Esophagus squamous epithelium (tissue), 5 donors: ENCODE measurements at places on chromosomes 12 and 14.

GRCh38 chr14:101593411-101594238 is 32.3 kb downstream of the DIO3 start:
- DNase-seq, result no peak

- no peak for DNase-seq
Measured at GRCh38 chr14:101227611-101228594, 324.4 kb upstream of the RTL1 start.

GRCh38 chr12:48795550-48796455 is 6.9 kb upstream of the ADCY6 start:
- no peak for DNase-seq

DNA sequence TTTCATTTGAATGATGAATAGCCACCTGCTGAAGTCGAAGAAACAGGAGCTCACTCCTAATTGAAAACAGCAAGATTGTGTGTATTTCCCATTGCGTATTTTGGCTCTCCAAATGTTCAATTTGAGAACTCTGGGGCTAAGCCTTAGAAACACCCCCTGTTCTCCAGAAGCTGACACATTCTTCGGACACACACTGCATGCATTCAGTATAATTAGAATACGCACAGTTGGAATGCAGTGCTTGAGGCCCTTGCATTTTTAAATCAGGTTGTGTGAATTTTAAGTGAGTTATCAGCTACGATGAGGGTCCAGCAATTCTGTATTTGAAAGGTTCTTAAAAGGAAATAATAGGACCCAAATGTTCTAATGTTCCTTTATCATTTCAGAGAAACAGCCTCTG is 103.8 kb downstream of the PRKD1 start:
- DNase-seq, result no peak

GRCh38 chr12:30570211-30570890 is 125.3 kb downstream of the IPO8 start:
- DNase-seq, result no peak

GRCh38 chr12:56374726-56375597 is 12.3 kb upstream of the APOF start:
- DNase-seq, result no peak

GRCh38 chr14:64508215-64508776 is 3.7 kb downstream of the ZBTB1 start:
- DNase-seq, result no peak
